ENCODE measurements at places on chromosomes 6 and 20.

DNA sequence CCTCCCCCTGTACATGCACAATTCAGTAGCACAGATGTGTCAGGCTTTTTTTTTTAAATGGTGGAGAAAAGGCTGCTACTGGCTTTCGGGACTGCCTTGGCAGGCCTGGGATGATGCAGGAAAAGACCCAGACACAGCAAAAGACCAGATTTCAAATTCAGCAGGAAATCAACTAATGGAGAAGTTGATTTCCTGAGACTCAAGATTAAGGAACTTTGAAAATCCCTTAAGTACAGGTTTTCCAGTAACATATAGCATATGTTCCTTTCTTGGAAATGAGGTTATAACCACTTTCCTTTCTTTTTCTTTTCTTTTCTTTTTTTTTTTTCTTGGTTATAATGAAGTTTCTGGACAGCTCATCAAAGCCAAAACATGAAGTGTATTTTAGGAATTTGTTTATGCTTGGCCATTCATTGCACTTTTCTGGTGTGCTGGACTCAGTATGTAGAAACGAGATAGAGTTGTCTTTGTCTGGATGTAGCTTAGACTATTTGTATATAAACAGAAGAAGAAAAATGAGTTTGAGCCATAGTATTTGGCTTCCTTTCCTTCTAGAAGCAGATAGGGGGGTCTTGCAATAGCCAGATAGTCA lies 119.4 kb downstream of the SASH1 start:
- no peak for DNase-seq

DNA sequence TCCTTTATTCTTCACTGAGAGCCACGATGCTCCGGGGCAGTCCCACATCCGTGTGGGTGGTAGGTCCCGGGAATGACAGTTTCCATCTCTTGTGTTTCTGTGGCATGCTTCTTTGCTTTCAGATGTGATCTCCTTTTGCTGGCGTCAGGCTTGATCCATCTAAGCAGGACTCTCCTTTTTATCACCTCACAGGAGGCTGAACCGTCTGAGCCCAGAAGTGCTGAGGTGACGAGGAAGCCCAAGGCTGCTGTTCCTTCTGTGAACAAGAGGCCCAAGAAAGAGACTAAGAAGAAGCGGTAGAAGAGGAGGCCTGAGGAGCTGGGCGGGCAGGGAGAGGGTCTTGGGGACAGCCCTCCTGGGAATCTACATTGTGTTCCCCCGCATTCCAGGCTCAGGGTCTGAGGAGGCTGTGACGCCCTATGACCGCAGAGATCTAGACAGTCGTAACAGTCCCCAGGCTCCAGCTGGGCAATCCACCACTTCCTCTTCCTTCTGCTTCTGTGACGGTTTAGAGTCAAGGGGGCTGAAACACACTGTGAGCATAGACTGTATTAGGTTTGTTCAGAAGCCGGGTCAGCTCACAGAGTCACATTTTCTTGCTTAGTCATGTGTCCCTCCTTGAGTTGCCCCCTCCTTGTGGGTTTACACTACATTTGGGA lies 26.8 kb downstream of the MANBAL start:
- no peak for DNase-seq

- DNase-seq: no peak
Measured at GRCh38 chr6:20841806-20842205, 307.5 kb downstream of the CDKAL1 start.

DNA sequence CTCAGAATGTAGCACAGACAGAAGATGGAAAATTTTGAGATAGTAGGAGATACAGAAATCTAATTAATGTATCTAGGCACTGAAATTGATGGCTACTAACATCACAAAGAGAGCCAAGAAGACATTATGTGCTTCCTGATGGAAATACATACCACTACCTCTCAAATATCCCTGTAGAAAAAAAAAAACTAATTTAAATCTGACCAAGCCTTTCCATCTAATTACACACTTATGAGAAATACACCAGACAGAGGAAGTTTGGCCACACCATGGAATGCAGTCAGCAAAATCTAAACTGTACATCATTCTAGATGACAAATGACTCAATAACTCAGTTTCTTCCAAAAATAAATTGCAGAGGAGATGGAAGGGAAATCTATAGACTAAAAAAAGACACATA lies 18.9 kb downstream of the VPS52 start:
- DNase-seq: no peak

- DNase-seq: no peak
Measured at GRCh38 chr6:89387516-89388201, 24.4 kb downstream of the RRAGD start.

DNA sequence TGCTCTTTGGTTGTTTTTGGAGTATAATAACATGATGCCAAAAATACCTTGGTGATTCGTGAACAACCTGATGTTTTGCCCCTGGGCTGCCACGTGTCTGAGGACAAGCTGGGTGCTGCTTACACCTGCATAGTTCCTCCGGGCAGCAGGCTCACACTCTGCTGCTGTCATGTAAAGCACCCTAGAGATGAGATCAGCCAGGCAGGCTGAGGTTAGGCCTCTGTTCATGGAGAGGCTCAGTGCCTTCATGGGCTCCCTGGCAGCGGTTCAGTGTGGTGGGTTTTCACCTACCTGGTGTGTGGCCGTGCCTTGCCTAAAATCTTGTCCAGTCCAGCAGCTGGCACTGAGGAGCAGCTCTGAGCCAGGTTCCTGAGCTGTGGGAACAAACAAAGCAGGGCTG lies 60.1 kb upstream of the TAGAP start:
- DNase-seq: no peak

GRCh38 chr20:4766631-4767030 lies 44.9 kb downstream of the PRND start:
- DNase-seq: no peak

GRCh38 chr20:23192469-23192868 lies 106.3 kb upstream of the CD93 start:
- no peak for DNase-seq

- no peak for DNase-seq
Measured at GRCh38 chr20:4830696-4831095, 109.0 kb downstream of the PRND start.

DNA sequence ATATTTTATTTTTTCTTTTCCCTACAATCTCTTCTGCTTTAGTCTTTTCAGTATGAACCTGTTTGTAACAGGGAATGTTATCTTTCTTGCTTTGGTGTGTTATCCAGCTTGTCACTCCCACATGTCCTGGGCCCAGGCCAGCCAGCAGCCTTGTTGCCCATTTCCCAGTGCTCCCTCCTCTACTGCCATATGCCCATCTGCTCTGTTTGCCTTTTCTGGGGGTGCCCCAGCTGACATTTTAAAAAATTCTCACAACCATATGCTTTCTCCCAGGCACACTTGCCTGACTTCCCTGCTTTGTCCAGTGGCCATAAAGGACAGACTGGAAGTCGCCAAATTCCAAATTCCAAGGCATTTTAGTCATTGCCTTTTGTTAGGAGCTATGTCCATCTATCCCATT lies 23.6 kb upstream of the LMBRD1 start:
- no peak for DNase-seq

GRCh38 chr6:109743739-109744138 lies 52.6 kb downstream of the FIG4 start:
- no peak for DNase-seq

- DNase-seq: no peak
Measured at GRCh38 chr6:49522710-49523593, 23.2 kb downstream of the GLYATL3 start.
